Nucleus accumbens (tissue), 56 donors: ENCODE measurements at places on chromosomes 4 and X.

- no peak for DNase-seq
Measured at GRCh38 chr4:80420638-80421037, 85.1 kb downstream of the CFAP299 start.

- DNase-seq: no peak
Measured at GRCh38 chrX:49934148-49934547, 11.8 kb downstream of the CLCN5 start.

DNA sequence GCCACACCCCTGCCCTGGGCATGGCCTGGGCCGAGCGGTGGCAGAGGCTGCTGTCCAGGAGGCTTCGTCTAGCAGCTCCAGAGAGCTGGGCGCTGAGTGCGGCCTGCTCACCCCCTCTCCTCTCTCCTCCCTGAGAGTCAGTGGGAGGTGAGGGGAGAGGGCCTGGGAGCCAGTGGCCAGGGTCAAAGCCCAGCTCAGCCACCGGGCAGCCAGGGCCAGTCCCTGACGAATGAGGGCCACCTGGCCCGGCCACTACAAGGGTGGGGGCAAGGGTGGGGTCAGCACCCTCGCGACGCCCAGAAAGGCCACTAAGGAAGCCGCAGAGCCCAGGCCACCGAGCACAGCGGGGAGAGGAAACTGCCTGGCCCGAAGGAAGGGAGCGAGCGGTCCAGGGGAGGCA, 131.7 kb downstream of the FAM53A start:
- no peak for DNase-seq

DNA sequence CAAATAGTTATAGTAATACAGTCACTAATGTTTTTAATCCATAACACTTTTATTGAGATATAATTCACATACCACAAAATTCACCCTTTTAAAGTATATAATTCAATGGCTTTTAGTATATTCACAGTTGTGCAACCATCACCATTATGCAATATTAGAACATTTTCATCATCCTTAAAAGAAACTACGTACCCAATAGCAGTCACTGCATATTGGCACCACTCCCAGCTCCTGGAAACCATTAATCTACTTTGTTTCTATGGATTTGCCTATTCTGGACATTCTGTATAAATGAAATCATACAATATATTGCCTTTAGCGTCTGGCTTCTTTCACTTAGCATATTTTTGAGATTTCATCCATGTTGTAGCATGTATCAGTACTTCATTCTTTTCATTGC, 99.3 kb downstream of the AMMECR1 start:
- no peak for DNase-seq

GRCh38 chrX:23855569-23855968, 52.2 kb downstream of the APOO start:
- no peak for DNase-seq

- DNase-seq: no peak
Measured at GRCh38 chr4:127685292-127685691, 44.9 kb upstream of the SLC25A31 start.

DNA sequence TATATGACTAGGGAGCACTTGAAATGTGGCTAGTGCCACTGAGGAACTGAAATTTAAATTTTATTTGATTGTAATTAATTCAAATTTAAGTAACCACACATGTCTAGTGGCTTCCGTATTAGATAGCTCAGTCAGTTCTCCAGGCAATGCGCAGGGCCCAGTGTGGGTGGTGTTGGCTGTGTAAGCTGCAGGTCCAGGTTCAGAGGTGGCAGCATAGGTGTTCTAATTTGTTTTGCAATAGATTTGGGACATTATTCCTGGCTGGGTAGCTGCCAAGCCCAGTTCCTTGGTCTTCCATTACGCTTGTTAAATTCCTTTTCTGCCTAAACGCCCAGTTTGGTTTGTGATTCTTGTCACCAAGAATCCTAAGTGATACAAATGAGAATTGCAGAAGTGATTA, 79.5 kb downstream of the FAM184B start:
- no peak for DNase-seq

DNA sequence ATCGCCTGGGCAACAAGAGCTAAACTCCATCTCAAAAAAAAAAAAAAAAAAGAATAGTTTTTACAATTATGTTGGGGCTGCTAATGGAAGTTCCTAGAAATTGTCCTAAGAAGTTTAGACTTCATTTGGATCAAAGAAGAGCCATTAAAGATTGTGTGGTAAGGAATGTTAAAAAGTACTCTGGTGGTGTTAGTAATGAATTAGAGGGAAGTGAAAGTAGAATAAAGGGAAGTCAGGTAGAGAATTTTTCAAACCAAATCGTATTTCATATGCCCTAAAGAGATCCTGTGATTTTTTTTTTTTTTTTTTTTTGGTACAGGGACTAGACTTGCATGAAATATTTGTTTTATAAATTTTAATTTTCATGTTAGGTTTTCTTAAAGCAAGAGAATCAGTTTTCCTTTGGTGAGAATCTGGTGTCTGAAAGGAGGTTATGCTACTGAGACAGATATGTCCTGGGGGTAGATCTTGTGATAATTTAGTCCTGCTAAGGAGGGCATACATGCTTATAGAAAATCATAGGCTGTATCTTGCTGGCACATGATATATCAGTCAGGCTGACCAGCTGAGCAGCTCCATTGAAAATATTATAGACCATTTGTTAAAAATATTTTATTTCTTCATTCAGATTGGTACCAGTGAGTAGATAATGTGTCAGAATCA, 10.7 kb downstream of the SEC24B start:
- no peak for DNase-seq

- no peak for DNase-seq
Measured at GRCh38 chr4:151541389-151542071, 132.6 kb downstream of the FHIP1A start.

- no peak for DNase-seq
Measured at GRCh38 chr4:83618991-83619645, 83.2 kb downstream of the GPAT3 start.

- DNase-seq: no peak
Measured at GRCh38 chr4:53929311-53929710, 135.1 kb downstream of the CHIC2 start.

GRCh38 chr4:6575503-6576240, 683 bp downstream of the MAN2B2 start:
- DNase-seq: no peak

- DNase-seq: no peak
Measured at GRCh38 chr4:118983293-118983692, 94.6 kb downstream of the SYNPO2 start.

- no peak for DNase-seq
Measured at GRCh38 chr4:147334478-147334877, 146.4 kb upstream of the EDNRA start.

- DNase-seq: no peak
Measured at GRCh38 chrX:19769467-19769866, 117.9 kb downstream of the SH3KBP1 start.

- DNase-seq: no peak
Measured at GRCh38 chrX:154530286-154530685, 14.3 kb upstream of the FAM3A start.

DNA sequence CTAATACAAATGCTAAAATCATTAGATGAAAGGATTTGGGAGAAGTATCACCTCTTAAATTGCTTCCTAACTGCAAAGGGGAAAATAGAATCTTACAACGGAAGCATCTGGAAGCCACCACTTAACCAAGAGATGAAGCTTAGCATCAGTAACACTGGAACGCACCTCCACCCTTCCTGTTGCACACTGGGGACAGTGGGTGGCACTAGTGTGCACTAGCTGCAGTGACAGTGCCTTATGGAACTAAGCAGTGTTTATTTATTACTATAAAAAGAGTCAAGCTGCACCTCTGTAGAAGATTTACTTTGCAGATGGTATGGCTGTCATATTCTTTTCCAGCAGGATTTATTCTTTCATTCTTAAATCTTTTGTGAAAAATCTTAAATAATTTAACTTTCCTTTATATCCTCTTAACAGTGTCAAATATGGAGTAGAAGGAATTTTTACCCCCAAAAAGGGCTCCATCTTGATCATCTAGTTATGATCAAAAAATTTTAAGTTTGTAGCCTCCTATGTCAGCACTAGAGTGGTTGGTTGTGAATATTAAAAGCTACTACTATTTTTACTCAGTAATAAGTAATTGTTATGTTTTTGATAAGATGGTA, 76.7 kb downstream of the SCD5 start:
- no peak for DNase-seq

DNA sequence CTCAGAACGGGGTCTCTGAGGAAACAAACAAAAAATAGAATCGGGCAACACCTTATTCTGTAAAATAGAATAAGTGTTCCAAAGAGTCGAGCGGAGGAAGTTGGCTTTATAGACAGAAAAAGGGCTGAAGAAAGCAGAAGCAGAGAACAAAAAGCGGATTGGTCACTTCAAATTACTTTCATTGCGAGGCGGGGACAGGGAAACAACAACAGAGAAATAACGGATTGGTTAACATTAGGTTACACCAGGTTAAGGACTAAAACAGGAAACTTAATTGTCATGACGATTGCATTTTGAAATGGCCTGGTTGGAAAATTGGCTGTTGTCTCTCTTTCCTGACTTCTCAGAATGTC, 433 bp upstream of the COQ2 start:
- no peak for DNase-seq

DNA sequence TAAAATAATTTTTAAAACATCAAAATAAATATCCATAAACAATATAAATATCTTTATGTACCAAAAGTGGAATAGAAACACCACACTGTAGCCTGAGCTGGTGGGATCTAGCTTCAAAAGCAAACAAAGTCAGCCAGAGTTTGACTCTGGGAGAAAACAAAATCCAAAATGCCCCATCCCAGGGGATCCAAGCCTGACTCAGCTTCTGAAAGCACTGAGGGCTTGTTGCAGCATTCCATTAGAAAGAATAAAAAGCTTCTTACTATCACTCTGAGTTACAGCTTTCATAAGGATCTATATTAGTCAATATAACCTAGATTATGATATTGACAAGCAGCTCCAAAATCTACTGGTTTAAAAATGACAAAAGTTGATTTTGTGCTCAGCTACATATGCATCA, 149.7 kb upstream of the ANKRD50 start:
- DNase-seq: no peak

GRCh38 chrX:32533848-32534247, 677.5 kb downstream of the DMD start:
- DNase-seq: no peak

DNA sequence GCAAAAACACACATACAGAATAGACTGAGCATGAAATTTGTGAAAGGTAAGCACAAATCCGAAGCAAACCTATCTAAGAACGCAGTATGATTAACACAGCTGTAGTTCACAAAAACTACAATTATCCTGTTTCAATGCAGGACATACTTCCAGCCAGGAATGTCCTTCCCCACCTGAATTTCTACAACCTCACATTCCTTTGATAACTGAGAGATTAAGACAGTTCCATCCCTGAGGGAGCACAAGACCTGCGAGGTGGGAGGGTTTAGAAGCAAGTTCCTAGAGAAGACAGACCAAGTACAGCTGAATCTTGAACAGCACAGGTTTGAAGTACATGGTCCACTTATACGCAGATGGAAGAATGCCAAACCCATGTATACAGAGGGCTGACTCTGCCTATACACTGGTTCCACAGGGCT, 10.6 kb downstream of the ABCG2 start:
- no peak for DNase-seq

DNA sequence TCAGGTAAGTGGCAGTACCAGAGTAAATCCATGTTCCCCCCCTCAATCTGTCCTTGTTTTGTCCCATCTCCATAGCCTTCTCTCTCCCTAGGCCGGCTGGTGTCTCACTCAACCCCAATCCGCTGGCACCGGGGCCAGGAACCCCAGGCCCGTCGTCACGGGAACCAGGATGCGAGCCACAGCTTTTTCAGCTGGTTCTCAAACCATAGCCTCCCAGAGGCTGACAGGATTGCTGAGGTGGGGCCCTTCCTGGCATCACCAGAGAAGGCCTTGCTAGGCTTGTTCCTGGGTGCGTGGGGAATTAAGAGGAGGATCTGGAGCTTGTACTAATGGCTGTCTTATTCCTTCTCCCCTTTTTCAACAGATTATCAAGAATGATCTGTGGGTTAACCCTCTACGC, 2.7 kb downstream of the TSPYL2 start:
- DNase-seq: no peak

DNA sequence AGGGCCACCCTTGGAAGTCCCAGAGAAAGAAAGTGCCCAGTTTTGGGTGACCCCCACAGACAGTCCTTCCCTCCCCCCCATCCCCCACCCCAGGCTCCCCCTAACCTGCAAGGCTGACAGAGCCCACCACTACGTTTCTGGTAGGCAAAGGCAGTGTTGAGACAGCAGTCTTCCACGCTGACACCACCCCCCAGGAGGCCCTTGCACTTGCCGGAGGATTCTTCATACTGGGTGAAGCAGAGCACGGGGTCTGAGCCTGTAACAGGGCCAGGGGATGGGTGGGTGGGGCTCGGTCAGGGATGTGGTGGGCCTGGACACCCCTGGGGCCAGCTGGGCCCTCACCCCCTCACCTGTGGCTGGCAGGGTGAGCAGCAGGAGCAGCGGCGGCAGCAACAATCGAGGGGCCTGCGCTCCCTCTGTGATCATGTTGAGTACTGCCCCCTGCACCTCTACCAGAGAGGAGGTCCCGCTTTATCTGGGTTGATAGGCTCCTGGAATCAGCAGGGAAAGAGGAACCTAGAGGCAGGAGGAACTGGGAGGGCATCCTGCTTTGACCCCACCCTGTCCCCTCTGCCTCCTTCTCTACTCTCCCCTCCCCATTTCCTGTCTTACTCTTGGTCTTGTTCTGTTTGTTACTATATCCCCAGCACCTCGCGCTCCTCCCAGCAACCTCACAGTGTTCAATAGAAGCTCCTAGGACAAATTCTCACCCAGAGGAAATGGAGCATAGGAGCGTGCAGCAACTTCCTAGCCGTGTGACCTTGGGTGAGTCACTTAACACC, at the start of gene CFP:
Gene CFP (minus strand): TSS at position 512 of the 782 bp plus-strand sequence. CDS start 86 bp downstream, at position 426.
- no peak for DNase-seq
